PC-9 (cell line): ENCODE measurements at places on chromosomes 11 and 22. TPM values are rescaled to one million over a fixed set of nuclear protein-coding genes. Genes with fewer than 3 reads are reported as not detected.
A peak's percentile ranks its signal among the peaks of the same experiment; 100 is the strongest.

Gene OR4A15
- not detected in 2 replicates for total RNA-seq

Gene ZNF214
- 0.55 and 1.4 TPM in 2 replicates for total RNA-seq

Gene CD3E
- not detected in 2 replicates for total RNA-seq

Gene MTNR1B
- total RNA-seq: not detected in 2 replicates

DNA sequence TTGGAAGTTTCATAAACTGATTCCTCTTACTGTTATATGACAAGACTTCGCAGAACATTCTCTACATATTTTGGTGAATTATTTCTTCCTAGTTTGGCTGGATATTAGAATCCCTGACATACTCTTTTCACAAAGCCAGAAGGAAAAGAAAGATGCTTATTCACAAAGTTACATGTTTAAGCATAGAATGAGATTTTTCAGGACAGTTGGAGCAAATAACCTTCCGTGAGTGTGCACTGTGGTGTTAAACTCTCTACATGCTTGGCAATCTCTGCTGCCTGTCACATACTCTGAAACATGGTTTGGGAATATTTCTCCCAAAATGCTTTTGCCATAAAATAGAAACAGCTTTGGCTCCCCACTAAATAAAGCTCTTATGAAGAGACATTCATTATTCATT is 230.0 kb upstream of the MTNR1B start:
- DNase-seq: no peak
- H3K27ac ChIP-seq: no peak overlapping the region
- no peaks in the 10 kb centered on the region for H3K36me3 ChIP-seq
- no peaks in the 10 kb centered on the region for H3K27me3 ChIP-seq
- H3K4me1 ChIP-seq: no peaks in the 10 kb centered on the region

GRCh38 chr22:26330971-26331625 is 98.0 kb upstream of the ASPHD2 start:
- no peak overlapping the region for H3K27ac ChIP-seq
- no peaks in the 10 kb centered on the region for H3K4me1 ChIP-seq
- H3K36me3 ChIP-seq: no peaks in the 10 kb centered on the region
- H3K27me3 ChIP-seq: peaks cover 26% of the 10 kb centered on the region
- no peak for DNase-seq

GRCh38 chr11:46944356-46945075 is 8.0 kb downstream of the CSTPP1 start:
- peaks cover 11% of the 10 kb centered on the region for H3K4me1 ChIP-seq
- H3K27ac ChIP-seq: no peak overlapping the region
- no peaks in the 10 kb centered on the region for H3K27me3 ChIP-seq
- DNase-seq: no peak
- no peak overlapping the region for H3K4me3 ChIP-seq

- H3K4me1 ChIP-seq: peaks cover 9% of the 10 kb centered on the region
- no peaks in the 10 kb centered on the region for H3K27me3 ChIP-seq
- DNase-seq: no peak
- peaks cover 2% of the 10 kb centered on the region; the same call in 1 of the 2 replicates for H3K36me3 ChIP-seq
- H3K4me3 ChIP-seq: no peak overlapping the region
- H3K27ac ChIP-seq: no peak overlapping the region
Observed at GRCh38 chr22:24985826-24986214, 33.3 kb downstream of the KIAA1671 start.

DNA sequence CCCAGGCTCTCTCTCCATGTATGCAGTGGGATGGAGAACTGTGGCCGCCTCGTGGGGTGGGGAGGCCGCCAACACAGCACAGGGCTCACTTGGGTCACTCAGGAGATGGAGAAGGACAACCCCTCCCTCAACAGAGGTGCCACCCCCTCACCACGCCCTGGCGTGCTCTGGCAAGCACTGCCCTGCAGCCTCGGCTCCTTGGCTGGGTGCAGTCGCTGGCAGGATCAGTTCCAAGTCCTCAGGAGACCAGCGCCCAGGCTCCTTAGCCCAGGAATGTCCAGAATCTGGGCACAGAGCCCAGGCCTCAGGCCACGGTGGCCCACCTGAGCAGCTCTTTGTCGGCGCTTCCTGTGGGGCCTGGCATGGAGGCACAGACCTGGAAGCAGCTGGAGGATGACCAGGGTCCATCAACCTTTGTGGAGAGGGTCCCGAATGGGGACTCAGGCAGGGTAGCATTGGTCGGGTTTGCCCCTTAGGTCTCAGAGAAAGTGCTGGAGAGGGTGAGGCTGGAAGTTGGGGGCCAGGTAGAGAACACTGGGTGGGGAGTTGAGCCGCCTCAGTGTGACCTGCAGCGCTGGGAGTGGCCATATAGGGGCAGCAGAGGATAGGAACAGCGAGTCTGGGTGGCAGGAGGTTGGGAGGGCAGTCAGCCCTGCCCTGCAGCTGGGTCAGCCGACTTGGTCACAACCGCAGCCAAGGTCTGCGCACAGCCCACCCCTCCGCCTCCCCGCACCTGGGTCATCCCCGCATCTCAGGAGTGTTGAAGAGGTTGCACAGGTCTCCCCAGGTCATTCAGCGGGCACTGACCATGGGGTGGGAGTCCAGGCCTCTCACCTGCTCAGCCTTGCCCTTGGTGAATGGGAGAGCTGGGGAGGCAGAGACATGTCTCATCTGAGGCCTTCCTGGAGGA is 8.2 kb downstream of the SUSD2 start:
- 0 out of 2 replicates have a peak overlapping the region, but pooled peaks have one; percentile 13 for H3K27ac ChIP-seq
- H3K4me1 ChIP-seq: peaks cover 16% of the 10 kb centered on the region
- no peaks in the 10 kb centered on the region for H3K36me3 ChIP-seq
- DNase-seq: peak; percentile 88

DNA sequence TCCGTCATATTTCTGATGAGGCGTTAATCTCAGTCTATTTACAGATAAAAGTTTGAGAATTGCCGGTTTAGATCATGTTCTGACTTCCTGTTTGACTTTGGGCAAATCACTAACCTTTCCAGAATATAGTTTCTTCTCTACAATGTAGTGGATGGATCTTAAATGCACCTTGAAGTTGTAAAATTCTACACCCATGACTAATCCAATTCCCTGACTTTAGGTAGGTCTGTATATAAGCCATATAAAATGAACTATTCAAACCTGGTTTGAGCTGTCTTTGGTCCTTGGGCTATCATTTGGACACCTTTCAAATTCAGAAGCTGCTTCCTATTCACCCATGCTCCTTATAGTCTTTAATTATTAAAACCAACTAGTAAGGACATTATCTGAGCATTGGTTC is 52.2 kb upstream of the BLID start:
- peak overlapping the region; percentile 71 for H3K27ac ChIP-seq
- peaks cover 71% of the 10 kb centered on the region for H3K36me3 ChIP-seq
- no peak for DNase-seq
- no peaks in the 10 kb centered on the region for H3K27me3 ChIP-seq

DNA sequence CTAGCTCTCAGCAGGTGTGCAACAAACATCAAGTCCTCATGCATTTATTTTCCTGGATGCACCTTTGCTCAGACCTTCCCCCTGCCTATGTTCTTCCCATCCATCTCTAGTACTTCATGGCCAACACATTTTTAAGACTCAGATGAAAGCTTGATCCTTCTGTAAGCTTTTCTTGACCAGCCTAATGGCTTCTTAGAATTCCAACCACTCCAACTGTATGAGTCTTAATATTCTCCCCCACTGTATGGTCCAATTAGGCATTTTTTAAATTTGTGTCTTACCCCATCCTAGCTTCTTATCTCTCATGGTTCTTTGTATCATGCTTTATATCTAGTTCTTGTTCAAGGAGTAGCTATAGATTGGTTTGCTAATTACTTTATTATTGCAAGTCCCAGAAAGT is 44.8 kb downstream of the TENM4 start:
- H3K4me1 ChIP-seq: no peaks in the 10 kb centered on the region
- H3K36me3 ChIP-seq: no peaks in the 10 kb centered on the region
- H3K4me3 ChIP-seq: no peak overlapping the region

- peaks cover 7% of the 10 kb centered on the region for H3K4me1 ChIP-seq
- H3K27ac ChIP-seq: no peak overlapping the region
- H3K4me3 ChIP-seq: no peak overlapping the region
Observed at GRCh38 chr11:77062924-77063323, 3.8 kb upstream of the CAPN5 start.

DNA sequence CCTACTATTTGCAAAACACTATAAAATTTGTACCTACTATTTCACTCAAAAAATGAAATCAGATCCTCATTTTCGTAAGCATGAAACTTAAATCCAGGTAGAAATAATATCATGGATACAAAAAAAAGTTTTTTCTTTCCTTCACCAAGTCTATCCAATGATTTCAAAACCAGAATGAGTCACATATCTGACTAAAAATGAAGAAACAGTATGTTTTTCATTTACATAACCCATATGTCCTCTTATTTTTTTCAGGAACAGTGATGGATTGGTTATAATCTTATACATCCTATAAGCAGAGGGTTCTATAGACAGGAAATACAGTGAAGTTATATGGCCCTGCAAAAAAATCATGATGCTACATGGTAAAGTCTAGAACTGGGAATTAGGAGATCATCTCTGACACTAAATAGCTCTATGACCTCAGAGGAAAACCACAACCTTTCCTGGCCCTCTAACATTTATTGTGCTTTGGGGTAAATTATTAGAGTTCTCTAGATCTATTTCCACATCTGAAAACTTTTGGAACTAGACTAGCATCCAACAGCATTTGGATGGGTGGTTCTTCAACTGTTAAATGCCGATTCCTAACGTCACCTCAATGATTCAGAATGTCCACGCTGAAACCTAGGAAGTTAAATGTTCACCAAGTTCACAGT is 10.9 kb downstream of the MTMR2 start:
- H3K27me3 ChIP-seq: no peaks in the 10 kb centered on the region
- no peak for DNase-seq
- no peak overlapping the region for H3K4me3 ChIP-seq
- peaks cover 36% of the 10 kb centered on the region; the same call in 1 of the 2 replicates for H3K36me3 ChIP-seq
- H3K27ac ChIP-seq: peak overlapping the region; percentile 15; the same call in 1 of the 2 replicates
